Muscle of arm (tissue), 14 donors: ENCODE measurements at places on chromosomes 3 and 15.

DNA sequence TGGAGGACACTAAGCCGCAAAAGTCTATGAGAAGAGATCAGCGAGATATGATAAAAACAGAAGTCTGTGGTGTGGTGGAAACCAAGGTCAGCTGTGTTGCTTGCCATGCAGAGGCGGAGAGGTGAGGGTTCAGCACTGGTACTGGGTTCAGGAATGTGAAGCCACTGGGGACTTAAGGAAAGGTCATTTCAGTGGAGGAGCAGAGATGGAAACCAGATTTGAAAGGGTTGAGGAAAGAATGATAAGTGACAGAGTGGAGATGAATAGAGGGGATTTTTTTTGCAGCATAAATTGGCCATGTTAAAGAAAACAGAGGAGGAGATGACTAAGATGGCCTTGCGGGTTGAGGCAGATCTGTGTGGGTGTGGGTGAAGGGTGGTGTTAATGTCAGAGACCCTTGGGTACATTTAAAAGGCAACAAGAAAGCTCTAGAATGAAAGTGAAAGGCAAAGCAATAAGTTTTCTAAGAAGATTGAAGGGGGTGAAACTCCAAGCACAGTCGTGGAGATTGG lies 265.5 kb downstream of the ADAMTSL3 start:
- no peak for DNase-seq

DNA sequence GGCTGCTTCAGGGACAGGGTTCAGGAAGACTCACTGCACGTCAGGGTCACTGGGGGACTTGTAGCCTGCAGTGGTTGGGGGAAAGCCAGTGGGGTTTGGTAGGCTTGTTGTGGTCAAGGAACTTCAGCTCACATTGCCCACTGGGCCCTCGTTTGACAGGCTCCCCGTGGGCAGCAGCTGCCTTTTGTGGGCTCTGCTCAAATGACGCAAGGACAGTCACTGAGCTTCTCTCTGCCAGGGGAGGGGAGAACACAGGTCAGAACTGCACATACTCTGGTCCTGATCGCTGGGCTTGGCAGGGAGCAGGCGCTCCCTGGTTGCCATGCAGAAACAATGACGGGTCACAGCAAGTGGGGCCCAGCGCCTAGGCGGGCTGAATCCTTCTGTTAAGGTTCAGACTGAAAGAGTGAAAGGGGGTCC lies 45.5 kb downstream of the FAM174B start:
- DNase-seq = no peak

GRCh38 chr3:464255-464654 lies 267.7 kb downstream of the CHL1 start:
- DNase-seq = no peak

DNA sequence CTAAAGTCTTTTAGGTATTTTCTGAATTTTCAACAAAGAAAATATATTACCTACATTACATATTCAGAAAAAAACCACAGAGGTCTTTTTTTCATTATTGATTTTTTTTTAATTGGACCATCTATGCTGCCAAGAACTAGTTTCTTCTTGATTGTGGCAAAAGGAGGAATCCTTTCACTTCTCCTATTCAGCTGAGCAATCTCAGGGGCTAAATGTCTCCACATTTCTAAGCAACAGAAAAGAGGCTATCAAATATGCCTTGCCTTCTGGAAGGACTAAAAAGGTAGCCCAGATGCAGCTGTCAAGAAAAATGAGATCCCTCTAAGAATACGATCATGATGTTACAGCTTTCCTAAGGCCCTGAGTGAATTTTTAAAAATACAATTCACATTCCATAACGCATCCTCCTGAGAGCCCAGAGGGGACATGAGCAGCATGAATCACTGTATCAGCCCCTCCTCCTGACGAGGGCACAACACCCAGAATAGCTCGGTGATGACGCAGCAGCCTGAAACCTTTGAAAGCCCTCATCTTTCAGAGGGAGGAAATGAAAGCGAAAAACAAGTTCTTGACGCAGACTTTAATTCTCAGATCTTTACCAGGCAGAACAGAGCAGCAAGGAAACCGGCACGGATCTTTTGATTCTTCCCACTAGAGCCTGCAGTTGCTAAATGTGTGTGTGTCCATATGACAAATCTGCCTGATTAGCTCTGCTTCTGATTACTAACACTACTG lies 24.6 kb downstream of the RUBCN start:
- peak; percentile 78 for DNase-seq

DNA sequence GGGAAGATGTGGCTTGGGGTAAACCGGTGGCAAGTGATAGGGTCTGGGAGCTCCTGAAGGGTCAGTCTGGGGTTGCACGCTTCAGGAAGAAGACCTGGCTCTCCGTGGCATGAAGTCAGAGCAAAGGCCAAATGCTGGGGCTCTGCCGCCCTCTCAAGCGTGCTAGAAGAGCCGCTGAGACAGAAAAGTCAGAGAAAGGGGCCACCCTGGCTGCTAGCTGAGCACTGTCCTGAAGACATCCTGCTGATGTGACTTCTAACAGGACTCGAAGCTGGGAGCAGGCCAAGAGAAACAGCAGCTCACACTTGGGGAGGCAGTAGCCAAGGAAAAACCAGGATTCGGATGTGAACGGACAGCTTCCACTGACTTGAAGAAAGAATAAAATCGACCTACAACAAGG lies 270.4 kb downstream of the OCA2 start:
- DNase-seq = no peak

- DNase-seq = no peak
Observed at GRCh38 chr3:161848376-161848775, 351.8 kb downstream of the OTOL1 start.

DNA sequence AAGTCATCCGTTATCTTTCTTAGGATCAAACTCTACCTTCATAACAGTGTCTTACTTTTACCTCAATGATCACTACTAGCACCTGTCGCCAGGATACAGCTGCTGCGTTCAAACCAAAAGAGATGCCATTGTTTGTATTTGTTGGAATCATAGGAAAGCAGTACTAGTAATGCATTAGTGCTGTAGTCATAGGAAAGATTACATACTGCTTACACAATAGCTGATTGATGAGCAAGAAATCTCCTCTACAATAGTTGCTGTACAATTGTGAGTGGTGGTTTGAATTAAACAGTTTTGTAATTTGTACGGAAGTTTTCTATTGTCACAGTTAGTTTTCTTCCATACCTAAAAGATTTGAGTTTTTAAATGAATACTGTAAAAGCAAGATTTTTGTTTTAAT lies 21.4 kb downstream of the ACAP2 start:
- no peak for DNase-seq

DNA sequence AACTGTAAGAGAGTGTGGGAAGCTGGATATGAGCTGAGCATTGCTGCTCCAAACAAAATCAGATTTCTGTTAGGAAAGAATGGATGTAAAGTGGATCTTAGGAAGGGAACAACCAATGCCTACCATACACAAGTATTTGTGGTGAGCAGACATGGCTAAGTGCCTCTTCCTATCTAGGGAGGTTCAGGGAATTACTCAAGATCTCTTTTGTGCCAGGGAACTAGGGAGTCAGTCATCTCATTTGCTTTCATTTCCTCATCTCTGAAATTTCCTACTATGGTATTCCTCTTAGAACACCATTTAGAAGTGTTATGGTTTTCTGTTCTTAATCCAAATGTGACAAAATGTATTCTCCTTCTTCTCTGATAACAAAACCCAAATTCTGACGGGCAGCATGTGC lies 396.5 kb downstream of the FHIT start:
- DNase-seq = no peak

DNA sequence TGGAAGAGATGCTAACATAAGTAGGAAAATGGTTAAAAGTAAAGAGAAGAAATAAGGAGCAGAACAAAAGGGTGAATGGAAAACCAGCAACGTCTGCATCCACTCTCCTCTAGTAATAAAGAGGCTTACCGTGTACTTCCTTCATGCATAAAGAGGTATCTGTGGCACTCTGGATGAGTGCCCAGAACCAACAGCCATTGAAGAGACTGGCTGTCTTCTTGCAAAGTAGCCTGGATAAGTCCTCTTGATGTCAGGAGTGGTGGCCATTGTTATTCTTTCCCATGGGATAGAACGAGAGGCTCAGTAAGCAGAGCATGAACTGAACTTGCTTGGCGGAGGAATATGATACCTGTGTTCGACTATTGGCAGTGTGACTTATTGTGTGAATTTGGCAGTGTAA lies 186.2 kb upstream of the RASGRP1 start:
- no peak for DNase-seq

DNA sequence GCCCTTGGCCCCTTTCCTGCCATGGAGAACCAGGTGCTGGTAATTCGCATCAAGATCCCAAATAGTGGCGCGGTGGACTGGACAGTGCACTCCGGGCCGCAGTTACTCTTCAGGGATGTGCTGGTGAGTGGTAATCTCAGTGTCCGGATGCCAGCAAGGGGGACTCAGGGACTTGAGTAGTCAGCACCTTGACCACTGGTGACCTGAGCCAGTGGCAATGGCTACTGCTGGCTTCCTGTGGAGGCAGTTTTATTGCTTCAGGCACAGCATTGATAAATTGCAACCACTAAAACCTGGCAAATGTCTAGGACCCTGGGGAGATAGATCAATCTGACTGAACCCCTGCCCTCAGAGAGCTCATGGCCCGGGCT lies 830 bp downstream of the MAP2K5 start:
- DNase-seq = no peak

DNA sequence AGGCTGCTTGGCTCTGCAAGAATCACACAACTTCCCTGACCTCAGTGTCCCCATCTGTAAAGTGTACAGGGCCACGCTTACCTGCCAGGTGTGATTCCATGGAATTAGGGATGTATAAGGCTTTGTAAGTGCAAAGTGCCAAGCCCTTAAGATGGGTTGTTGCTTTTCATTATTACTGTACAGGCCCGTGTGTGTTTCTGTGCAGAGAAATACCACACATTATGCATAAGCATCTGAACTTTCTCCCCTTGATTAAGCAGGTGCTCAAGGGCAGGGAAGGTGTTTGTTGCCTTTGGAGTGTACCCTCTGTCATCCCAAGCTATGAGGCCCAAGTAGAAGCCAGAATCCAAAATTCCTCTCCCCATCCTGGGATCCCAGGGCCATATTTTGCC lies 13.6 kb upstream of the HRH1 start:
- no peak for DNase-seq

DNA sequence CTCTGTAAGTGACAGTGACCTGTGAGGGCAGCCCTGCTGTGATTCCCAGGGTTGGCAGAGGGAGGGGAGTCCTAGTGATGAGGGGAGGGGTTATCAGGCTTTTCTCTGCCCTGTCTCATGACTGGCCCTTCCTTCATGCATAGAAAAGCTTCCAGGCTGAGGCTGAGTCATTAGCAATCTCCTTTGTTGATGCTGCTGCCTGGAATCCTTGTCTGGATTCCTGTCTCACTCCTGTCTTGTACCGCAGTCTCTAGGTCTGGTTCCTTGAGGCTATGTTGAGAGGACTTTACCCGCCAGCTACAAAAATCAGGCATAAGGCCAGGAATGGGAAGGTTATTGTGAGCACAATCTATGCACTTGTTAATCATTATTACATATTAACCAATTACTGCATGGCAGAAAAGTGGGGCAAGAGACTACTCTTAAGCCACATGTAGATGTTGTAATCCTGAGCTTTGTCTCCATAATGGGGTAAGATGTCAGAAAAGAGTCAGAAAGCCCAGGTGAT lies 7.2 kb downstream of the KLHL6 start:
- no peak for DNase-seq

- no peak for DNase-seq
Observed at GRCh38 chr3:173135059-173135458, 6.0 kb downstream of the SPATA16 start.

GRCh38 chr3:80676866-80677265 lies 909.1 kb upstream of the ROBO1 start:
- DNase-seq = no peak

- no peak for DNase-seq
Observed at GRCh38 chr15:93109336-93110102, 20.5 kb upstream of the RGMA start.

- DNase-seq = no peak
Observed at GRCh38 chr3:52247409-52248164, 2.0 kb downstream of the PPM1M start.

- DNase-seq = no peak
Observed at GRCh38 chr3:122019493-122019892, 2.6 kb downstream of the ILDR1 start.

DNA sequence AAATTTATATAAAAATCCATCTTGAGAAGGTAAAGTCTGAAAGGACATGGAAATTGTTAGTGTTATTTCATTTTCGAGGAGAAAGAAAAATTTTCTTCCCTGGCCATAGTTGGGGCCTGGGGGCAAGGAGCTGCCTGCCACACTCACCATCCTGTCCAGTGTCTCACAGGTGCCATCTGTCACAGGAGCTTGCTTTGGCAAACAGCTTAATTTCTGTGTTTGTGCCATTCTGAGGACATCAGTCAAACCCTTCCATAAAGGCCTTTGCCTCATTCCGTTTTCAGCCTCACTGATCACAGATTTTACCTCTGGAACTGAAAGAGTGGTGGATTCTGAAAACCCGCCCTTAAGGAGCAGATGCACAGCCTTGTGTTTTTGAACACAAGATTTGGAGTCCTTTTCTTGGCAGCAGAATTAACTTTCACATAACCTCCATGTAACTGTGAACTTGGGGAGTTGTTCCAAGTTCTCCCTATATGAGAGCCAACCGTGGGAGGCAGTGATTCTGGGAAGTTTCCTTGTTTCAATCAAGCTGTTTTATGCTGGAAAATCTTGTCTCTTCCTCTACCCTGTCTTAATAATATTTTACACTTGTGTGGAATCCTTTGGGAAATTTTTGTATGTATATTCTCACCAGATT lies 254.7 kb downstream of the CACNA2D3 start:
- DNase-seq = peak; percentile 67

- no peak for DNase-seq
Observed at GRCh38 chr3:108728934-108729333, 28.3 kb downstream of the RETNLB start.

GRCh38 chr3:55591888-55592287 lies 104.8 kb upstream of the WNT5A start:
- no peak for DNase-seq

- DNase-seq = peak; percentile 72
Observed at GRCh38 chr3:52097851-52098507, 41.6 kb upstream of the DUSP7 start.

DNA sequence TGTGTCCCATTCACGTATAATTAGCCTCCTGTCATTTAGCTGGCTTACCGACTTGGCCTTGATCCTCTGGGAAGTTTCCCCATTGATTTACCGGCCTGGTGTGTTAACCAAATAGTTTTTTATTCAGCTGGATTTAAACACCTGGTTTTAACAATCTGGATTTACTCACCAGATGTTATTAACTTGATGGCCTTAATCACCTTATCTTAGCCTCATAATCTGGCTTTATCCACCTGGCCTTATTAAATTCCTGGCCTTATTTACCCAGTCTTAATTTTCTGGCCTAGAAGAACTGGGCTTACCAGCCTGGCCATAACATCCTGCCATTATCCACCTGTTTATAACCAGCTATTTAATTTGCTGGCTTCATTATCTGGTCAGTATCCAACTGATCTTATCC lies 89.9 kb downstream of the IL12A start:
- no peak for DNase-seq

- DNase-seq = peak; percentile 42
Observed at GRCh38 chr3:46900007-46900292, 22.4 kb downstream of the PTH1R start.

DNA sequence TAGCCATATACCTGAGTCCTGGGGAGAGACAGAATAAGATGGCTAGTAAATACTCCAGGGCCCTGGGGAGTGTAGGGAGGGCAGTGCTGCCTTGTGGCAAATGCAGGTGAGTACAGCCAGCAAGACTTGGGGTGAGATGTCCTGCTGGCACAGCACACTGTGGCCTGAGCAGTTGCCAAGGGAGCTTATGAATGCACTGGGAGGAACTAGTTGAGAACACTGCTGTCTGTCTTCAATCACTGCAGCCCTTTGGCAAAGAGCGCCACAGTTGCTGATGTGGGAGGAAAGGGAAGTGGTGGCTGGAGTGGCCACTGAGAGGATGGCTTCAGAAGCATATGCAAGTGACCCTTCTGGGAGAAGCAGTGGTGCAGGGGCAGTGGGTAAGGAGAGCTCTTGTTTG lies 264.6 kb downstream of the RORA start:
- no peak for DNase-seq
